ENCODE measurements at places on chromosomes 1 and 21.

GRCh38 chr1:58689167-58689566, 10.7 kb downstream of the MYSM1 start:
- DNase-seq: no peak

GRCh38 chr1:198556971-198557370, 16.5 kb upstream of the ATP6V1G3 start:
- DNase-seq: peak; percentile 13

- DNase-seq: no peak
Measured at GRCh38 chr1:17667641-17668040, 87.5 kb upstream of the ACTL8 start.

- DNase-seq: no peak
Measured at GRCh38 chr1:208433086-208433485, 188.9 kb upstream of the PLXNA2 start.

GRCh38 chr1:203557390-203557789, 63.4 kb downstream of the OPTC start:
- no peak for DNase-seq

DNA sequence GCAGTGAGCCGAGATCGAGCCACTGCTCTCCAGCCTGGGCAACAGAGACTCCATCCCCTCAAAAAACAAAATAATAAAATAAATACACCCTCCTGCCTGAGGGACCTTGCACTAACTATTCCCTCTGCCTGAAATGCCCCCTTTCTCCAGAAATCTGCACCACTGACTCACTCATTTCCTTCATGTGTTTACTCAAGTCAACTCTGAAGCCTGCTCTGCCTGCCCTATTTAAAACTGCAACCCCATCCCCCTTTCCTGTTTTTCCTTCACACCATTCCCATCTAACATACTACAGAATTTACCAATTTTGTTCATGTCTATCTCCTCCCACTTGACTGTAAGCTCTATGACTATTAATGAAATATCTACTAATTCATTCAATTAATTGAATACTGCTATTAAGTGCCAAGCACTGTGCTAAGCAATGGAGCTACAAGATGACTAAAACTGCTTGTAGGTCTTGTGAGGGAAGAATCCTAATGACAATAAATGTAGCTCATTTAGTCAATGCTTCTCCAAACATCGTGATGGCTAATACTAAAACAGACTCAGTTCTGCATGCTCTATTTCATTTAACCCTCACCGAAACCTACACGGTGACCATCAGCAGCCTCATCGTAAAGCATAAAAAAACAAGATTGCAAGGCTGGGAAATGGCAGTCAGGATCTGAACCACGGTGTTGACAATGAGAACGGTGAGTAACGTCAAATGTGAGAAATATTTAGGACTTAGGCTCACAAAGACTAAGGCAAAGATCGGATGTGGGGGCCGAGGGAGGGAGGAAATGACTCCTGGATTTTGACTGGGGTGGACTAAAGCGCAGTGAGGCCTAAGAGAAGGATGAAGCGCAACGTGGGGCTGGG, 749 bp upstream of the TMEM39B start:
- DNase-seq: no peak

- no peak for DNase-seq
Measured at GRCh38 chr1:68361346-68361910, 88.3 kb downstream of the RPE65 start.

GRCh38 chr1:55073187-55073916, 34.0 kb downstream of the PCSK9 start:
- no peak for DNase-seq

GRCh38 chr1:118979754-118980575, 8.2 kb downstream of the TBX15 start:
- no peak for DNase-seq

DNA sequence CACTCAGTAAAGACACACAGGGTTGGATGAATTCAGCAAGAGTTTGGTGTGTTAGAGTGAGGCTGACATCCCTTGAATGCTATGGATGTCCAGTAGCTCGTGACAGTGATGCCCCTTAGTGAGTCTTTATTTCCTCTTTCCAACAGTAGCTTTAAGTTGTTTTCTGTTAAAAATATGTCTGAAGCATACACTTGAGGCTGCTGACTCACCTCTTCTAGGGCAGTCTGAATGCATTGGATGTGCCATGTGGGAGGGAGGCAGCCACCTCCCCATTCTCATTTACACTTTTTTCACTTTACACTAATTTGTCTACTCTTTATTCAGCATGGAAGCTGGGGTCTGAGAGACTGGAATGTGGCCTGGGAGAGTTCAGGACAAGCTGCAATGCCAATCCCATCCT, 17.6 kb downstream of the NOS1AP start:
- DNase-seq: no peak

Data from stimulated activated CD4-positive, alpha-beta T cell treated with anti-CD3 and anti-CD28 coated beads, Interleukin-15, amount 100 ng/mL, for 1 hour (primary cell).